ENCODE measurements at places on chromosomes 1 and 21.

GRCh38 chr1:239896980-239897379, 194.7 kb upstream of the FMN2 start:
- H3K4me1 ChIP-seq: no peaks in the 10 kb centered on the region
- H3K4me3 ChIP-seq: no peak overlapping the region
- H3K27ac ChIP-seq: no peak overlapping the region
- H3K36me3 ChIP-seq: no peaks in the 10 kb centered on the region

DNA sequence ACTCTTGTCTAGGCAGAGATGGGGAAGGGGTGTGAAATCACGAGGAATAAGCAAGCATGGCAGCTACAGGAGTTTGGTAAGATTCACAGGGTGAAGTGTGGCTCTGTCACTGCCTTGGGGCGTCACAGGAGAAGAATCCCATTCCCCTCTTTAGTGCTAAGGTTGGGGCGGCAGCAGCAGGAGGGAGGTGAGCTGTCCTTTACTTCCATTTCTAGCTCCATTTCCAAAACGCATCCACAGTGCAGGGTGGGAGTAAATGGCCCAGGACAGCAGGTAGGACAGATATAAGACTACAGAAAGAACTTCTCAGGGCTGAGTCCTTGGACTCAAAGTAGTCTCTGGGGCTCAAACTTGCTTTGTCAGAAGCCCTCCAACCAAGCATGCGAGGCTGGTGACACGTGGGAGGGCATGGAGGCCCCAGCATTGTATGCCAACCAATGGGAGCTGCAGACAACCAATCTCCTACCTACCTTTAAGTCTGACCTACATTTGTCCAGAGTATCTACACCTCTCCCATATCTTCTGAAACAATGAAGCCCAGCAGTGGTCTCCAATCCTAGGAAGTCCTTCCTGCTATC, 8.5 kb downstream of the MEF2D start:
- DNase-seq: peak; percentile 92
- H3K27me3 ChIP-seq: no peaks in the 10 kb centered on the region
- peaks cover 100% of the 10 kb centered on the region for H3K4me1 ChIP-seq
- peak overlapping the region; percentile 99 for H3K27ac ChIP-seq

DNA sequence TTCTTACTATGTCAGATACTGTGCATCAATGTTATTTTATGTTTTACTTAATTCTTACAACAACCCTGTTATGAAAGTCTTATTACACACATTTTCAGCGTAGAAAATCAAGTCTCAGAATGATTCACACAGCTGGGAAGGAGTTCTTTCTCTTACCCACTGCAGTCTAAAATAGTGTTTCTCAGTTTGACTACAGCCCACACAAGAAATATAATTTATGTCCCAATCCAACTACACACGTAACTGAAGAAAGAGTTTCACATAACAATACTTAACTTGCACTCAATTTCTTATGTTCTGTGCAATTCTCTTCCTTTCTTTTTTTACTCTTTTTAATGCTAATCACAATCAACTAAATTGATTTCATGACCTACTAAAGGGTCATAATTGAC, 252.8 kb upstream of the ADGRL2 start:
- no peak for DNase-seq
- H3K4me1 ChIP-seq: no peaks in the 10 kb centered on the region
- H3K27ac ChIP-seq: no peak overlapping the region
- no peaks in the 10 kb centered on the region for H3K27me3 ChIP-seq

GRCh38 chr1:161076410-161076809, 6.7 kb upstream of the ARHGAP30 start:
- DNase-seq: no peak
- no peaks in the 10 kb centered on the region for H3K4me1 ChIP-seq
- H3K27ac ChIP-seq: no peak overlapping the region
- no peaks in the 10 kb centered on the region for H3K36me3 ChIP-seq

- H3K4me1 ChIP-seq: peaks cover 94% of the 10 kb centered on the region
- H3K4me3 ChIP-seq: no peak overlapping the region
- H3K27ac ChIP-seq: peak overlapping the region; percentile 33
- H3K36me3 ChIP-seq: peaks cover 56% of the 10 kb centered on the region
- no peak for DNase-seq
Measured at GRCh38 chr1:42937836-42938644, 20.6 kb downstream of the SLC2A1 start.

DNA sequence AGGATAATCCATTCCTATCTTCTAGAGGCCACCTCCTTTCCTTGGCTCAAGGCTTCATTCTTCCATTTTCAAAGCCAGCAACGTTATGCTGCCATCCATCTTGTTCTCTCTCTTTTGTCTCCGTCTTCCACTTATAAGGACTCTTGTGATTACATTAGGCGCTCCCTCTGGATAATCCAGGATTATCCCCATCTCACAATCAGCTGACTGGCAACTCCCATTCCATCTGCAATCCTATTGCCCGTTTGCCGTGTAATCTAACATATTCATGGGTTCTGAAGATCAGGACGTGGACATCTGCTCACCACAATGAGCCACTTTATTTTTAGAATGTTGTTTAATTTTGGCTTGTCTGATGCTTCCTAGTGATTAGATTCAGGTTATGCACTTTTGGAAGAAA, 89.3 kb downstream of the EBNA1BP2 start:
- H3K4me1 ChIP-seq: no peaks in the 10 kb centered on the region
- H3K27me3 ChIP-seq: no peaks in the 10 kb centered on the region
- no peak overlapping the region for H3K27ac ChIP-seq
- H3K36me3 ChIP-seq: no peaks in the 10 kb centered on the region
- no peak overlapping the region for H3K4me3 ChIP-seq

DNA sequence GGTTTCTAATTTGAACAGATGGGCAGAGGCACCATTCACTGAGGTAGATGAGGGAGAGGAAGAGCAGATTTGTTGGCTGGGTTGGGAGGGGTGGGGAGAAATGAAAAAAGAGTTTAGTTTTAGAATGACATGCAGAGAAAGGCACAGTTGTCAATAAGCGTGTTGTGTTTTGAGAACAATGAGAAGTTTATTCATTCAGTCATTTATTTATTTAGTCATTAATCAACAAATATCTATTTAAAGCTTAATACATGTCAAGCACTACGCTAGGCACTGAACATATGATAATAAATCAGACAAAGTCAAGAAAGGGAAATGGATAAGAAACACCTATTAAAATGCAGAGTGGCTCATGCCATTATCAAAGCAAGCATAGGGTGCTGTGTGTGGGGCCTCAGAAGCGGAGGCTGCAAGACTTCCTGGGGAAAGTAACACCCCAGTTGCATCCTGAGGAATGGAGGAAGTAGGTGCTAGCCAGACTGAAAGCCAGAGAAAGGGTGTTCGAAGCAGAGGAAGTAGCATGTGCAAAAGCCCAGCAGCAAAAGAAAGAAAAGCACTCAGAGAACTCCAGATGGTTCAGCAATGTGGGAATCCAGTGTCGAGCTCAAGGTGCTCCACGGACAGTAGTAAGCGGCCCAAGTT, 114.1 kb downstream of the RNF220 start:
- H3K36me3 ChIP-seq: no peaks in the 10 kb centered on the region
- H3K27ac ChIP-seq: no peak overlapping the region
- DNase-seq: no peak
- no peaks in the 10 kb centered on the region for H3K4me1 ChIP-seq
- H3K27me3 ChIP-seq: no peaks in the 10 kb centered on the region

DNA sequence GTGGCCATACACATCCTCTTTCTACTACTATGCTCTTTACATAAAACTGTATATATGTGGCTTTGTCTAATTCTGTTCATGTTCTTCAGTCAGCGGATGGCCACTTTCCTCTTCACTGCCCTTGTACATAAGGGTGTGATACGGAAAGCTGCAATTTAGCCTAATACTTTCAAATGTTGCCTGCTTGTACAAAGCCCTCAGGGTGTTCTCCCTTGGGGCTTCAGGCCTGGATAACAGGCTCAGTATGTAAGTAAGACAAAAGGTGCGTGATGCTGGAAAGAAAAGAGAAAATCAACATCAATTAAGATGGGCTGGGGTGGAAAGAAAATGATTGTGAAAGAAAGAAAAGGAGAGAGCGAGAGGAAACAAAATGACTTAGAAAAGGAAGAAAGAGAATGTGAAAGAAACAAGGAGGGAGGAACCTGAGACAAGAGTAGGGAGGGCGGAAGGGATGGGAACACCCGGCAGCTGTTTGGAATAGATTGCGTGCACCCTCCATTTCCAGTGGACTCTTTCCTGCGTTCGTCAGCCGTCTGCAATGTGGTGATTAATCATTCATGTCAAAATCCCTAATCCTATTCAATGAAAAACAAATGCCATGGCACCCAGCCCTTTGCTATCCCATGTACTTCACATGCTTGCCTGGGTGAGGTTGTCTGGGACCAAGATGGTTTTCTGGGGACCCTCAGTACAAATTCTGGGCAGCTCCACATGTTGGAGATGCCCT, 553.6 kb downstream of the NUF2 start:
- no peak for DNase-seq
- no peak overlapping the region for H3K27ac ChIP-seq
- H3K36me3 ChIP-seq: no peaks in the 10 kb centered on the region
- no peaks in the 10 kb centered on the region for H3K4me1 ChIP-seq

DNA sequence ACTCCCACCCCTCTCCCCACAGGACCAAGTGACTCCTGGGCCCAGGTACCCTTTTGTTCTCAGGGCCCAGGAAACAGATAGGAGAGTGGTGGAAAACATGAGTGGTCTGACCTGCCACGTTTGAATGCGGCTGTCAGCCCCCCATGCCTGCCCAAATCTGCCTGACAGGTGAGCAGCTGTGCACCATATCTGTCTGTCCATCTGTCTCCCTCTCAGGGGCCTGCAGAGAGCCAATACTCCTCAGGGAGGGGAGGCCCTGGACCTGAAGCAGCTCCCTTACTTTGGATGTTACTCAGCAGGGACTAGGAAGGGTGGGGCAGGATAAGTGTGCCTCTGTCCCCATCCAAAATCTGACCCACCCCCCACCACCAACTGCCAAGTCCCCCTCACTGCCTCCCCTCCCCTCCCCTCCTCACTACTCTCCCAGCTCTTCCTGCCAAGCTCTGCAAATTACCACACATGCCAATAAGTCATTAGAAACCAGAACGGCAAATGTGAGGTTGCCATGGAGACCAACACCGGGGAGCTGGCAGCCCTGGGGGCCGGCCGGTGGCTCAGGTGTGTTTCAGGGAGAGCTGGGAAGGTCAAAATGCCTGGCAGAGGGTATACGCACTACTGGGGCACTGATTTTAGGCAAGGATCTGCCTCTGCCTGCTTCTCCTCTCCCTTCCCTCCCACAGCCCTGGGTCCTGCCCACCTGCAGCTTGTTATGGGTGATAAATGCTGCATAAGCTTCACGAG, 11.5 kb downstream of the LRRN2 start:
- no peaks in the 10 kb centered on the region for H3K36me3 ChIP-seq
- H3K27me3 ChIP-seq: no peaks in the 10 kb centered on the region
- H3K27ac ChIP-seq: no peak overlapping the region
- no peaks in the 10 kb centered on the region for H3K4me1 ChIP-seq
- DNase-seq: no peak
- no peak overlapping the region for H3K4me3 ChIP-seq

DNA sequence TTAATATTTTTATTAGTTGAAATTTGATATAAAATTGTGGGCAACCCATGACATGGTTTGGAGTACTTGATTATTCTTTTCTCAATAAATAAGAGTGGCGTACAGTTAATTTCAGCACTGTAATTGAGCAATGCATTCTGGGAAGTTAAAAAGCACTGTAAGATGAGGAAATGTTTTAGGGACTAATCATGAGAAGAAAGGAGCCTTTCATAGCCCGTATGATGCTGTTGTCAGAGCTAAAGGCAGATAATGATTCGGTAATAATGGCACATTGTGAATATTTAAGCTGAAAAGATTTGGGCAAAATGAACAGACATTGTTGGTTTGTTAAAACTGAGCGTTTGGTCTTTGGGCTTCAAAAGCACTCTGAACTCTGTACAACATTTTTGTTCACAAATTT, 139.3 kb downstream of the NFIA start:
- H3K27me3 ChIP-seq: no peaks in the 10 kb centered on the region
- no peak overlapping the region for H3K4me3 ChIP-seq
- no peak for DNase-seq
- H3K36me3 ChIP-seq: no peaks in the 10 kb centered on the region
- H3K27ac ChIP-seq: no peak overlapping the region

- H3K4me1 ChIP-seq: peaks cover 30% of the 10 kb centered on the region
- H3K27ac ChIP-seq: no peak overlapping the region
- no peak for DNase-seq
- no peaks in the 10 kb centered on the region for H3K27me3 ChIP-seq
Measured at GRCh38 chr1:89596698-89597097, 36.2 kb upstream of the LRRC8C start.

- peaks cover 56% of the 10 kb centered on the region for H3K36me3 ChIP-seq
- H3K4me3 ChIP-seq: no peak overlapping the region
- DNase-seq: no peak
- no peak overlapping the region for H3K27ac ChIP-seq
- H3K4me1 ChIP-seq: no peaks in the 10 kb centered on the region
Measured at GRCh38 chr1:74748960-74749359, 16.0 kb downstream of the TYW3 start.

GRCh38 chr1:7482077-7482476, 289.0 kb upstream of the VAMP3 start:
- H3K4me1 ChIP-seq: peaks cover 18% of the 10 kb centered on the region
- H3K27me3 ChIP-seq: no peaks in the 10 kb centered on the region
- H3K27ac ChIP-seq: no peak overlapping the region
- no peaks in the 10 kb centered on the region for H3K36me3 ChIP-seq

- peaks cover 19% of the 10 kb centered on the region for H3K36me3 ChIP-seq
- DNase-seq: peak; percentile 88
- H3K27ac ChIP-seq: peak overlapping the region; percentile 98
- no peaks in the 10 kb centered on the region for H3K27me3 ChIP-seq
Measured at GRCh38 chr1:1779691-1780597, 1.7 kb upstream of the NADK start.

- no peak overlapping the region for H3K27ac ChIP-seq
- no peak overlapping the region for H3K4me3 ChIP-seq
- no peaks in the 10 kb centered on the region for H3K36me3 ChIP-seq
- DNase-seq: no peak
- no peaks in the 10 kb centered on the region for H3K27me3 ChIP-seq
Measured at GRCh38 chr1:204079608-204079999, 6.7 kb downstream of the SOX13 start.

DNA sequence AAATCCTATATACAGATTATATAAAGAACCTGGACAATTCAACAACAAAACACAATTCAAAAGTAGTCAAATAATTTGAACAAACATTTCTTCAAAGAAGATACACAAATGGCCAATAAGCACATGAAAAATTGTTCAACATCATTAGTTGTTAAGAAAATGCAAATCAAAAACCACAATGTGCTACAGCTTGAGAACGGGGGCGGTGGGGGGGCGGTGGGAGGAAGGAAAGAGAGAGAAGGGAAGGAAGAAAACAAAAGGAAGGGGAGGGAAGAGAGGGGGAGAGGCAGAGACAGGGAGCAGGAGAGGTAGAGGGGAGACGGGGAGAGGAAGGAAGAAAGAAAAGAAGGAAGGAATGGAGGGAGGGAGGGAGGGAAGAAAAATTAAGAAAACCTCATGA, 44.1 kb downstream of the ASH1L start:
- H3K4me3 ChIP-seq: no peak overlapping the region
- H3K27me3 ChIP-seq: no peaks in the 10 kb centered on the region
- no peaks in the 10 kb centered on the region for H3K36me3 ChIP-seq
- DNase-seq: no peak
- peaks cover 10% of the 10 kb centered on the region for H3K4me1 ChIP-seq

- H3K4me1 ChIP-seq: no peaks in the 10 kb centered on the region
- no peaks in the 10 kb centered on the region for H3K36me3 ChIP-seq
- no peaks in the 10 kb centered on the region for H3K27me3 ChIP-seq
- DNase-seq: no peak
- H3K4me3 ChIP-seq: no peak overlapping the region
Measured at GRCh38 chr1:221439747-221440501, 302.0 kb downstream of the DUSP10 start.

GRCh38 chr1:3668585-3669300, 16.4 kb downstream of the TP73 start:
- H3K4me1 ChIP-seq: peaks cover 51% of the 10 kb centered on the region
- no peak overlapping the region for H3K4me3 ChIP-seq
- H3K36me3 ChIP-seq: no peaks in the 10 kb centered on the region

- no peak for DNase-seq
- H3K4me1 ChIP-seq: no peaks in the 10 kb centered on the region
- no peak overlapping the region for H3K4me3 ChIP-seq
Measured at GRCh38 chr1:51252366-51252765, 16.3 kb downstream of the RNF11 start.
